ENCODE measurements at places on chromosomes 13 and 19.

DNA sequence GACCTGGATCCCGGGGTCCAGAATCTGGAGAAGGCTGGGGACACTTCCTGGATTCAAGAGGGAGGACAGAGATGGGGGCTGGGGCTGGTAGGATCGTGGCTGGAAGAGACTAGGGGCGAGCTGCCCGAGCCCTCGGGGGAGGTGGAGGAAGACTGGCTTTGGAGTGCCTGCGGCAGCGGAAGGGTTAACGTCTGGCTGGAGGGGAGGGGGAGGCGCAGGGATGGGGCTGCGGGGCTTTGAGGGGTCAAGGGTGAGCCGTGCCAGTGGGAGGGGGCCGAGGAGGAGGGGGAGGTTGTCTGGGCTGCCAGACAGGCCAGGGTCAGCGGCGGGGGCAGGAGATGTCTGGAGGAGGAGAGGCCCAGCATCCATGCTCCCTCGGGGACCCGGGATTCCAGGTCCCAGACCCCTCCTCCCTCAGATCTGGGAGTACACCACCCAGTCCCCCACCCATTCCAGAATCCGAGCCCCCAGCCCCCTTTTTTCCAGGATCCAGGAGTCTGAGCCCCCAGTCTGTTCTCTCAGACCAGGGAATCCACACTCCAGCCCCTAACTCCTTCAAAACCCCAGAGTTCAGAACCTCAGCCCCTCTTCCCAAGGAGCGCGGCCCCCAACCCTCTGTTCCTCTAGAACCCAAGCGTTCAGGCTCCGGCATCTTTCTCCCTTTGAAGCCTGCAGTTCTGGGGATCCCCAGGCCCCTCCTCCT lies 3.2 kb upstream of the SPACA6 start:
- ATAC-seq: no peak

DNA sequence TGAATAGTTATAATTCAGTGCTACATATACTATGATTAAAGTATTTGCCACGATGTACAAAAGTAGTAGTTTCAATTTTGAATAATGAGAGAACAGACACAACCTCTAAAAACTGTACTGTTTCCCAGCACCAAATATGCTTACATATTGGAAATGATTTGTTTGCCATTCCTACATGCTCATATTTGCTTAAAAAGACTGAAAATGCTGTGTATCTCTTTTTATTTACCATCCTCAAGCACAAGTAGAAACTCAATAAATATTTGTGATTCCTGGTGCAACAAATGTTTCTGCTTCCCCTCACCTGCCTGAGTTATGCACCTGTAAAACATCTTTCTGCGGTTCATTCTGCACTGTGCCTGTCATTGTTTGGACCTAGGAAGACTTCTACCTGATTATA lies 512.2 kb downstream of the DCT start:
- no peak for ATAC-seq

DNA sequence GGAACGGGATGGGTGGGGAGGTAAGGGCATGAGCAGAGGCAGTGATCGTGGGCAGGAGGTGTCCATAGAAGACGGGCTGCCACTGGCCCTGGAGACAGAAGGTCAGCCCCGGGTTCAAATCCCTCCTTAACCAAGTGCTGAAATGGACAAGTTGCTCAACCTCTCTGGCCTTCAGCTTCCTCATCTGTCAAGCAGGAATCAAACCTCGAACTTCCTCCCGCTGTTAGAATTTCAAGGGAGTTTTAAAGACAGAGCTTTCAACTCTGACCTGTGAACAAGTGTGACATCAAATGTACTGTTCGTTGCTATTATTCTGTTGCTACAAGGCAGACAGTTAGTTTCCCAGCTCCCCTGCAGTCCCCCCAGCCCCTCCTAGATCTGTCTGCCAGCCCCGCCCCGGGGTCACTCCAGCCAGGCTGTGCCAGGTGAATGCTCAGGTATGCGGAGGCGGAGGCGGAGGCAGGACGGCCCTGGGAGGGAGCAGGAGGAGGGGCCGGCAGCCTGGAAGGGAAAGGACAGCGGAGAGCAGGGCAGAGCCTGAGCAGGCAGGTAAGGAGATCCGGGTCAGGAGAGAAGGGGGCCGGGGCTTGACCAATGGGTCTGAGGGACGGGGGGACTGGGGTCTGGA lies at the start of gene EPS8L1:
TSS of gene EPS8L1 (plus strand) at position 499 of the 628 bp plus-strand sequence. CDS start 576 bp downstream, outside the sequence.
- no peak for ATAC-seq

- ATAC-seq: peak; percentile 53
These were observed 51.6 kb upstream of the UBL3 start for GRCh38 chr13:29901710-29902631.

DNA sequence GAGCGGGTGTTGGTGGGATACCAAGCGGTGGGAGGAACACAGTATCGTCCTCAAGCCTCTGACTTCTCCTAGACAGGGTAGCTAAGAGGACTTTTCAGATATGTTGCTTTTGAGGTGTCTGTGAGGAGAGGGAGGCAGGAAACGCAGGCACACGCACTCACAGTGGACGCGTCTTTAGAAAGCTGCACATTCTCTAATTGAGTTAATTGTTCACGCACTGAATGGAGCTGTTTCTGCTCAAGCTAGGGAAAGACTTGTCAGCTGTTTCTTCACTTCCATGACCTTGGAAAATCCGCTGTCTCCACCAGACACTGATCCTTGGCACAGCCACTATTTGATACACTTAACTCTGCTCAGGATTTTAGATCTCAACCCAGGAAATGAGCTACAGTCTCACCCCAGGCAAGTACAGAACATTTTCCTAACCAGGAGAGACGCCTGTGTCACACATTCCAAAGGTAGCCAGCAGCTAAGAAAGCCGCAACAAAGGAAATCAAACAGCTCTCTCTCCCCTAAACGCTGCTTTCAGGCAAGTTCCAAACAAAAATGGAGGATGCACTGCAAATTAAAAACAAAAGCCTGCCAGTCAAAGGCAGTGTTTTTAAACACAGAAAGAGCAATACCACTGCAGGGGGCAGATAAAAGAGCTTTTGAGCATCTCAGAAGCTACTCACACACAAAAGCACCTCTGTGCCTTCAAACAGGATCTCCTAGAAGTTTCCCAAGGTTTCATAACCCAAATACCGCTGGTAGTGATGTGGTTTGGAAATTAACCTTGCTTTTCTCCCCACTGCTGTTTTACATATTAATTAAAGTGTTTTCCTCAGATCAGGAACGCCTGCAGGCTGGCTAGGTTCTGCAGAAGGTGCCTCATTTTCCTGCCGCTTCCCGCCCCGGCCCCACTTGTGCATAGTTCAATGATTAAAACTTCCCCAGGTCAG lies 57.3 kb downstream of the IRS2 start:
- no peak for ATAC-seq

DNA sequence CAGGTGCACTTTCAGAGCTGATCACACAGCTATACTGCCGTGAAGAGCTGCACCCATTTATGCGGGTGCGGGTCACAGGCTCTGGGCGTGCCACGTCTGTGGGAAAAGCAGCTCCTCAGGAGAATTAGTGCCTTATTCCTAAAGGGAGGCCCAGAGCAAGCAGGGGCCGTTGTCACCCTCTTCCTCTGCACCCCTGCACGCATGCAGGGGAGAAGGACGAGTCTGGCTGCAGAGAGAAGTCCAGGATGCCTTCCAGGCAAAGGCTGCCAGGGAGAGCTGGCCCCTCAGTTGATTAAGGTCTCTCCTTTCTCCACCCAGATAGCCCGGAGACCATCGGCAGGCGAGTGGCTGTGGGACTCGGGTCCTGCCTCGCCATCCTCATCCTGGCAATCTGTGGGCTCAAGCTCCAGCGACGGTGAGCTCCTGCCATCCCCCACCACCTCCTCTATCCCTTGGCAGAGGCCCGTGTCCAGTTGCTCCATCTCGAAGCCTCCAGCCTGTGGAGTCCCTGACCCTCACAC lies 3.1 kb upstream of the FFAR1 start:
- ATAC-seq: no peak

DNA sequence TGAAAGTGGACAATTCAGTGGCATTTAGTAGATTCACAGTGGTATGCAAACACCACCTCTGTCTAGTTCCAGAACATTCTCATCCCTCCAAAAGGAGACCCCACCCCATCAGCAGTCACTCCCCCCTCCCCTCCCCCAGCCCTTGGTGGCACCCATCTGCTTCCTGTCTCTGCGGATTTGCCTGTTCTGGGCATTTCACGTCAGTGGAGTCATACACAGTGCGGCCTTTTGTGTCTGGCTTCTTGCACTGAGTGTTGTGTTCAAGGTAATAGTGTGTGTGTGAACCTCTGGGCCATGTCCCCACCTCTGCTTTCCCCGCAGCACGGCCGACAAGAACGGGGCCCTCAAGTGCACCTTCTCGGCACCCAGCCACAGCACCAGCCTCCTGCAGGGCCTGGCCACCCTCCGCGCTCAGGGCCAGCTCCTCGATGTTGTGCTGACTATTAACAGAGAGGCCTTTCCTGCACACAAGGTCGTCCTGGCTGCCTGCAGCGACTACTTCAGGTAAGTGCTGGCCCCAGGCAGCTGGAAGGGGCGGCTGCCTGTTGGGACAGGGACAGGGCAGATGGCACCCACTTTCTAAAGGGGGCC lies 19.4 kb upstream of the CRTC1 start:
- no peak for ATAC-seq

- ATAC-seq: no peak
These were observed 324.8 kb upstream of the PCDH9 start for GRCh38 chr13:67554746-67555452.

DNA sequence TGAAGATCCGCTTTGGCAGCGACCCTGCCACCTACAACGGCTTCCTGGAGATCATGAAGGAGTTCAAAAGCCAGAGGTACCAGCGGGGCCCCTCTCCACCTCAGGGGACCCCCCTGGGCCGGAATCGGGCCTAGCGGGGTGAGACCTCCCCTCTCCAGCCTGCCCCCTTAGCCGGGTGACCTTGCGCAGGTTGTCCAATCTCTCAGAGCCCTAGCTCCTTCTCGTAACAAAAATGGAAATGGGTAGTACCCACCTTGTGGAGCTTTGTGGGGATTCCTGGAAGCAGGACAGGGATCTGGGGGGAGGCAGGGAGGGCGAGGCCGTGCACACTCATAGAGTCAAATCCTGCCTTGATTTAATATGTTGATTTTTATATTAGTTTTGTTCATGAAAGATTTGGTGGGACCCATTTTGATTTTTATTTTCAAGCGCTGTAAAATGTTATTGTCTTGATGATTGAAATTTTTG lies 658 bp downstream of the SIN3B start:
- no peak for ATAC-seq

- peak; percentile 87 for ATAC-seq
These were observed 5.4 kb downstream of the GATAD2A start for GRCh38 chr19:19410553-19411550.

DNA sequence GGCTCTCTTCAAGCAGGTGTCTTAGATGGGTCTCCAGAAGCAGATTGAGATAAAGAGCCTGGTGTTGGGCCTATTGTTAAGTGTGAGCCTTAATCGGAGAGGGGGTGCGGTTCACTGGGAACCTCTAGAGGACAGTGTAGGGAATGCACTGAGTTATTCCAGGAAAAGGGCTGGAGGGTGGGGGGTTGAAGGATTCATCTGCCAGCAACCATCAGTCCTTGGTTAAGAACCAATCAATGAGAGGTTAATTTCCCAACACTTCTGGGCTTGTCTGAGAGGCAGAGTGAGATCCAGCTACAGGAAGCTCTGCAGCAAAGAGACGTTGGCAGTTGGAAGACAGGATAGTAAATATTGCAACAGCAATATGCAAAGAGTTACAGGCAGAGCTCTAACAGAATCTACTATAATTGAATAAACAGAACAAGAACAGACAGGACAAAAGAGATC lies 28.7 kb downstream of the CYP4F2 start:
- peak; percentile 41 for ATAC-seq

DNA sequence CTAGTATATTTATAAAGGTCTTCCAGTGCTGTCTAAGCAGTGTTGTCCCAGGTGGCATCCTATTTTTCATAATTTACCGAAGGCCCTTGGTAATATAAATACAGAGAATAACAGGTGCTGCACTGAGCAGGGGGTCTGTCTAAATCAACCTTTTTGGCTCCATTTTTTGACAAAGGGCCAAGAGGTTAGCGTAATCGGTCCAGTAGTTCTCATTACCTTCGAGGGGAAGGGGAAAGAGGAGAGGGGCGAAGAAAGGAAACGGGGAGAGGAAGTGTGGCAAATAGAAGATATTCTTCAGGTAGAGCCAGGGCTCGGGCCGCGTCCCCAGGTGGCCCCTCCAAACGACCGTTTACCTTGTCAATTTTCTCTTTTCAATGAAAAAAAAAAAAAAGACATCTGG lies 749 bp upstream of the PAN3 start:
- ATAC-seq: no peak

DNA sequence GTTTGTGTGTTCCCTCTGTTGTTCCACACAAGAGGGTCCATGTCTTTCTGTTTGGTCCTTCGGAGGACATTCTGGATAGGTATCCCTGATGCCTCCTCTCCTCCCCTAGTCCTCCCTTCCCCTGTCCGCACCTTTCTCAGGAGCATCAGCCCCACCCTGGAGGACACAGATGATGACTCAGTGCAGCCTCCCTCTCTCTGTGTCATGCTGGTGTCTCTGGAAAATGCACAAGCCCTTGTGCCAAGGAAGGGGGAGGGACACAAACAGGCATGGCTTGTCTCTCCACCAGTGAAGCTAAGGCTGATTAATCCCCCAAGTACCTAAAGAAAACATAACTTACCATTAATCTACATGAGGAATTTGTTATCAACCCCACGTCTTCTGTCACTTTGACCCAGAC lies 16.2 kb upstream of the TNFRSF19 start:
- no peak for ATAC-seq

DNA sequence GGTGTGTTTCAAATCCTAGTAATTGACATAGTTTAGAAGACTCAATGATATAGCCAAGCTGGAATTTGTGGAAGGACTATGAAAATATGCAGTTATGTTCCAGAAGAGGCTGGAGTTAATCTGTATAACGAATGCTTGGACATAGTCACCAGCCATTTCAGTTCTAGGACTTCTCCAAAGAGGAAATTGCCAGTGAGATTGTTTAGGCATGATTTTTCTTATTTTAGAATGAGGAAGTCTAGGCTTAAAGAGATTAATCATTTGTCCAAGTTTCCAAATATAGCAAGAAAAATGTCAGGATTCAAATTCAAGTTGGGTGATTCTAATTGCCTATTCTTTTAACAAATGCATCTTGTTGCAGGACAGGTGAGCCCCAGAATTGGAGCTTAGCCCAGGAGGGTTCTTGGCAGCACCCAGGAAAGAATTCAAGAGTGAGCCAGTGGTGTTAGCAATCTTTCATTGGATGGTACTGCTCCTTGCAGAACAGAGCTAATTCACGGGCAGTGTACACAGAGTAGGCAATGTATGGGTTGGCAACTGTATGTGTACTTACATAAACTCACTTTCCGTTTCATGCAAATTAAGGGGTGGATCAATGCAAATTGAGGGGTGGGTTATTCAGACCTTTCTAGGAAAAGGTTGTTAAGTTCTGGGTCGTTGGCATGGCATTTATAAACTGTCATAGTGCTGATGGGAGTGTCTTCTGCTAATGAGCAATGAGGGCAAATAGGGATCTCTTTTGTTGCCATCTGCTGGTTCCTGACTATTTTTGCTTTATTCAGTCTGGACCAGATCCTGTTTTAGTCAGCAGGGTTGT lies 763.1 kb upstream of the SLITRK1 start:
- ATAC-seq: no peak

Data from activated CD4-positive, CD25-positive, alpha-beta regulatory T cell treated with anti-CD3 and anti-CD28 coated beads, Interleukin-2, amount 50 U/mL, for 24 hours (primary cell).